NCI-H774 (cell line): ENCODE measurements at places on chromosomes 11 and 22.

DNA sequence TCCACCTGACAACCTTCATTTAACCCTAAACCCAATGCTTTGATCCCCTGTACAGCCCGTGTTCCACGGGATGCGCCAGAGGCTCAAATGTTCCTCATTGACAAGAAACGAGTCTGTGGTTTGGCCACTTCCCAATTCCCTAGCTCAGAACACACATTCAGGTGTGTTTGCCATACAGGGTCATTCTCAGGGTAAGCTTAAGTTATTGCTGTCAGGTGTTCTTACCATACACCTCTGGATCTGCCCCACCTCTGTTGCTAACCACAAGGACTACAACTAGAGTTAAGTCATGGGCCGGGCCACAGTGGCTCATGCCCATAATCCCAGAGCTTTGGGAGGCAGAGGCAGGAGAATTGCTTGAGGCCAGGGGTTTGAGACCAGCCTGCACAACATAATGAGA lies 45.6 kb upstream of the POLD3 start:
- peak; percentile 19 for DNase-seq

GRCh38 chr22:31333641-31334040 lies 12.5 kb downstream of the PATZ1 start:
- DNase-seq = no peak

DNA sequence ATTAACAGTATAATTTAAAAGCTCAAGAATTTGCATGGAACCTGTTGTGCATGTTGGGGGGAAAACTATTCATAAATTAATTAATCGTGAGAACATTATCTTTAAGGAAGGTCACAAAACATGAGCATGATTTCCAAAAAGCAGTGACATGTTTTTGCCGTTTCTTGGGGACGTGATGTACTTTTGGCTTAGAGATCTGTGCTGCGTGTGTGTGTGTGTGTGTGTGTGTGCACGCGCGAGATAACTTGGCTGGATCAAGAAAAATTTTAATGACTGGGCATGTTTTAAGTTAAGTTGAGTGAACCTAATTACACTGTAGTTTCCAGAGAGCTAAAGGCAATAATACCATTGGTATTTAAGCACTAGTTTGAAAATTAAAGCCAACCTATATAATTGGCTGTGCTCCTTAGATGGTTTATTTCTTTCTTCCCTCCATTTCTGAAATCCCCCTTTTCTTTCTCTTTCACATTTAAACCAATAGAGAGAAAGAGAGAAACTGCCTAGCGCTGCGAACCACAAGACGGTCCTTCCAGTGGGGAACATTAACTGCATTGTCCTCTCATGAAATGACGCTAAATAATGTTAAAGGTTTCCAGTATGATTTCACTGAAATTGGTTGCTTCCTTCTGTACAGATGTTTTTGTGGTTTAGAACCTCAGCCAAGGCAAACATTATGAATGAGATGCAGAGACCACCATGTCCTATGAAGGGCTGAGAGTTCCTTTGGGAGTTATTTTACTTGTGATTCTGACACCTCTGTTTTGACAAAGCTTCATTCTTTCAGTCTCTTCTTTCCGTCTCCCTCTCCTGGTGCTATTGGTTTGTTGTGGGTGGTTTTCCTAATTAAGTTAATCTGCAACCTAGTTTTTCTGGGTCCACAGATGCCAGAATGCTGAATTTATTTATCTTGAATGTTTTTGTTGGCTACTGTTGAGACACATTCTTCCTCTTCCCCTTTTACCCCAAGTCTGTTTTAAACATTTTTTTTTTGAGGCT lies 51.7 kb downstream of the ZBTB16 start:
- no peak for DNase-seq

GRCh38 chr11:44247508-44247907 lies 62.4 kb downstream of the ALX4 start:
- no peak for DNase-seq

- DNase-seq = no peak
Measured at GRCh38 chr11:9528573-9529333, 44.7 kb upstream of the WEE1 start.

- no peak for DNase-seq
Measured at GRCh38 chr11:116774661-116775060, 1.9 kb upstream of the BUD13 start.

- no peak for DNase-seq
Measured at GRCh38 chr11:123375832-123376231, 54.2 kb upstream of the GRAMD1B start.
